OCI-M1 (cell line): ENCODE measurements at places on chromosomes 6 and 20.
A peak's percentile ranks its signal among the peaks of the same experiment; 100 is the strongest.

DNA sequence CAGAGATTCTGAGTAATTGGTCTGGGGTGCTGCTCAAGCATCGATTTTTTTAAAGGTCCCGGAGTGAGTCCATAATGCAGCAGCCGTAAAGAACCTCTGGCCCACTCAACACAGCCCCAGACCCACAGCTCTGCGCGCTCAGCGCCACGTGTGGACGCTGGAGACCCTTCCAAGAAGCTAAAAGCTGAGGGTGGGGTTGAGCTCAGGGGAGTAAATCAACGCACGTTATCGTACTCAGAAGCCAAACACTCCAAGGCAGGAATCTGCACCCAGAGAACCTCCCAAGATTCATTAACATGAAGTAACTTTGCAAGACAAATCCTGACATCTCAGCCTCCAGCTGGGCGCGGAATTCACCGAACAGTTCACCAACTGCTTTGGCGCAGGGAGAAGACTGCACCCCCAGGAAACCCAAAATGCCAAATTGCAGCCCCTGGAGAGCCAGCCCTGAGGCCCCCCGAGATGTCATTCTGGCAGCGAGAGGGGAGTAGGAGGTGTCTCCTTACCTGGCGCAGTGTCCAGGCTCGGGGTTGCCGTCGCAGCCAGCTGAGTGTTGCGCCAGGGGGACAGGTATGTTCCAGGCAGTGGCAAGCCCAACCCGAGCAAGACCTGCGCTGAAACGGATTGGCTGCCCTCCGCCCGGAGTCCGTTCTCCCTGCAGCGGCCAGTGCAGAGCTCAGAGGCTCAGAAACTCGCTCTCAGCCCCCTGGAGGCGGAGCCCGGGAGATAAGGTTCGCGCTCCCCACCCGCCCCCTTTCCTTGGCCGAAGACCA lies at the start of gene COL21A1:
COL21A1 (minus strand) TSS at position 700 of the 773 bp plus-strand sequence. CDS start 64,962 bp downstream, outside the sequence.
- DNase-seq: no peak

DNA sequence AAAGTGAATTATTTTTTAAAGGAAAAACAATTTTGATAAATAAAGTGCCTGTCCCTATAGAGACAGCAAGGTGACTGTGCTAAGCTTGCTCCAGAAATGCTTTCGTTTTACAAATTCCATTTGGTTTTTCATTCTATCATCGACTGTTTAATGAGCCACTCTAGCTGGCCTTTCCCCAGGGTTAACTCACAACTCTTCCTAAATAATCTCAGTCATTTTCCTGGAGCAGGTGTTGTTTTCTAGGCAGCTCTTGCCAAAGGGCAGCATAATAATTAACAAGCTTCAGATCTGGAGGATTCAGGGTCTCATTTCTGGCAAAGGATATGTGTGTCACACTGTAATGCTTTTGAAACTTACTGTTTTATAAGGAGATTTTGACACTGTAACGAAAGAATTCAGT lies 184.2 kb downstream of the KHDC1L start:
- no peak for DNase-seq

GRCh38 chr6:134357022-134357487 lies 39.1 kb upstream of the SGK1 start:
- no peak for DNase-seq

DNA sequence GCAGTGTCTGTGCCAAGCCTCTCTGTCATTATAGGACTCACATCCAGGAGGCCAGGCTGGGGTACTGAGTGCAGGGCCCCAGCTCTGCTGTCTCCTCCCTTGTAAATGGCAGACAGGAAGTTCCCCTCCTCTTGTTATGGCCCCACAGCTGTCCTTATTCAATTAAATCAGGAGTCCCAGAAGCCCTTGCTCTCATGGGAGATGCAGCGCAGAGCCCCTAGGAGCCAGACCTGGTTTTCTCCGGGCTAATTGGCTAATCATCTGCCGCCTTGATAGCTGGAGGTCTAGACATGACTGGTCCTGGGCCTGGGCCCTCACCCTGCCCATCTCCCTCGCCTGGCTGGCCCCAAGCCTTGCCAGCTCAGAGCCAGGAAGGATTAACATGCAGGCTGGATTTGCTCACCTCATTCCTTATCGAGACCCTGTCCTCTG lies 172.0 kb downstream of the VEGFA start:
- DNase-seq: no peak

- peak; percentile 74 for DNase-seq
These were observed 143.6 kb upstream of the ZNF184 start for GRCh38 chr6:27616328-27617045.

GRCh38 chr20:23631981-23632710 lies 5.6 kb downstream of the CST3 start:
- DNase-seq: no peak

DNA sequence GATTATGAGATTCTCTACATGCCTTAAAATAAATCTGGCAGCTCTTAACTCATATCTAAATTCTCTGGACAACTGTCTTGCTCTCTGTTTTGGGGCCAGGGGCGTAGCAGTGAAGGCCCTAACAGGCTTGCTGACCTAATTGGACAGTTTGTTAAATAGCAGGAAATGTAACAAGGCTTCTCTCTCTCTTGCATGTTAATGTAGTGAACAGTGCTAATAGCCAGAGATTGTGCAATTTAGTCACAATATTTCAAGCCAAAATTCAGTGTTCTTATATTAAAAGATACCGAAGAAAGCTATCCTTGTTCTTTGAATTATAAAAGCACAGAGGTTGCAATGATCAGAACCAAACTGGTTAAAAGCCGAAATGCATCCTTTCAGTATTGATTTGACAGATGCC lies 3.0 kb downstream of the PPP1R3D start:
- DNase-seq: no peak

DNA sequence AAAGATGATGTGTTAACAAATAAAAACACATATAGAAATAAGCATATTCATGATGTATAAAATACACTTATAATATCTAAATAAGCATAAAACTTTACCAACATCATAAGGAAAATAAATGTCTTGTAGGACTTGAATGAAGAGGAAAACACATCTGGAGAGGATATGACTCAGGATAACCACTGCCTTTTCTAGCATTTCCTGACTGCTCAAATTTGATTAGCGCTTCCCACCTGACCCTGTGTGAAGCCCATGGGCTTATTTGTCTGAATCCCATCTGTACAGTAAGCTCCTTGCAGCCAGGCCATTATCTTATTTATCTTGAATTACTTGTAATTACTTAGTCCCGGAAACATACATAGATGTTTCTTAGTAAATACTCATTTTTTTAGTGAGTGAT lies 608.6 kb downstream of the COL12A1 start:
- DNase-seq: no peak

DNA sequence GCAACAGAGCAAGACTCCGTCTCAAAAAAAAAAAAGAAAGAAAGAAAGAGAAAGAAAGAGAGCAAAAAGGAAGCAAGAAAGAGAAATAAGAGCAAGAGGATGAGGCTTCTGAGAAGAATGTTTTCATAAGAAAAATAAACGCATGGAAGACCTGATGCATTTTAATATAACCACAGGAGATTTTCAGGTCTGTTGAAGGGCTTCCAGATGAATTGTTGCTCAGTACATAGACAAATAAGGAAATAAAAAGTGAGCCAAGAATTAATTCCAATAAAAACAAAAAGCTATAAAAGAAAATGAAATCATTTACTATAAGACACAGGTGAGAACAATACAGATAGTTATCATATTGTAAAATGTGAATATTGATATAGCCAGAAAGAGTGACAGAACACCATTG lies 43.5 kb downstream of the PERP start:
- DNase-seq: no peak

DNA sequence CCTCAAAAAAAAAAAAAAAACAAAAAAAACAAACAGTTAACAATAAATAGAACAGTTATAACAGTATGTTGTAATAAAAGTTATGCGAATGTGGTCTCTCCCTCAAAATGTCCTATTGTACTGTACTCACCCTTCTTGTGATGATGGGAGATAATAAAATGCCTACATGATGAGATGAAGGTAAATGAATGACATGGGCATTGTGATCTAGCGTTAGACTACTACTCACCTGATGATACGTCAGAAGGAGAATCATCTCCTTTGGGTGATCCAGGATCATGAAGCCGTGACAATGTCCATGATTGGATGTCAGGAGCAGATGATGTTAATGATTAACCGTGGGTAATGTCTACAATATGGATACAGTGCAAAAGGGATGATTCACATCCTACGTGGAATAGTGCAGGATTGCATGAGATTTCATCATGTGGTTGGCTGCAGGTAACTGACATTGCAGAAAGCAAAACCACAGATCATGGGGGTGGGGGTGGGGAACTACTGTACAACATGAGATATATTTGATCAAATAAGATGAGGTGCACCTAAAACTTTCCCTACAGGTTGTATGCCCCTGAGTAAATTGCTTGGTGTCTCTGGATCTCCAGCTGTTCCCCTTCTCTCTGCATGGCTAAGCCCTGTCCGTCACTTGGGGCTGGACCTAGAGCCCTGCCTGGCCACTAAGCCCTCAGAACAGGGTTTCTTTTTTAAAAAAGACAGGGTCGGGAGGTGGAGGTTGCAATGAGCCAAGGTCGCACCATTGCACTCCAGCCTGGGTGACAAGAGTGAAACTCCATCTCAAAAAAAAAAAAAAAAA lies 6.2 kb upstream of the RBCK1 start:
- DNase-seq: peak; percentile 95

DNA sequence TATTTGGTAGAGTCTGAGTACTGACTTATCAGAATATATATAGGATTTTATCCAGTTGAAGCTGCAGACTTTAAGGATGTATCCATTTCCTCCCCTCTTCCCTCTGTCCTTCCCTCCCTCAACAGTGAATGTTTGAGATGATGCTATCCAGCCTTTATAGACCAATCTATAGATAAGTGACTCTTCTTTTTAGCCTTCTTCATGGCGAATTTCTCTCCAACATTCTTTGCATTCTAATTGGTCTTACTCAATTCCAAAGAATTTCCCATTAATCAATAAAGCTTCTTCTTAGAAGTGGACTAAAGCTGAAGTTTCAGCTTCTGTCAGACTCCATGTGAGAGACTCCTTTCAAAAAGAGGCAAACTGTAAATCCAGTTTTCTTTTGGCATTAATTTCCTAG lies 99.3 kb downstream of the AIG1 start:
- DNase-seq: no peak

DNA sequence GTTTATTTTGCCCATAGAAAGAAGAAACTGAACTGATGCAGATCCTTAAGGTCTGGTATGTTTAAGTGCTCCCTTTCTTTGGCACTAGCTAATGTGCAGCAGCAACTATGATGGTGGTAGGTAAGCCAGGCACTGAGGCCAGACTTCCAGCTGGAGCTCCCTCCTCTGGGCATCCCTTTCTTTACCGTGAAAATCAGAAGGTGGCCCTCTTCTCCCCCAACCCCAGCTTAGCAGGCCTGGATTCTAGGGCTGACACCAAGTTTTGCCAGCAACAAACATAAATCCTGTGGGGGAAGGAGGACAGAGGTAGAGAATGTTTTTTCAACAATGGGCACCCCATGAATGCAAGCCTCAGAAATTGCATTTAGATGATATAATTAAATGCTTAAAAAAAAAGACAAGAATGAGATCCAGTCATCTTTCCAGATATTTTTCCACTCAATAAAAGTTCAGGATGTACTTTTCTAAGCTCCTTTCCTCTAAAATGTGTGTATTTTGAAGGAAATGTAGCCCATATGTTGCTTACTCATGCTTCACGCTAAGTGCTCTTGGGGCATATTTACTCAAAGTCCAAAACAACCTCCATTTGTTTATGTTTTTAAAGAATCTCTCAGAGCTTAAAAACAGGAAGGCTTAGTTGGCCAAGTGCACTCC lies 123.9 kb upstream of the NXT1 start:
- DNase-seq: no peak

DNA sequence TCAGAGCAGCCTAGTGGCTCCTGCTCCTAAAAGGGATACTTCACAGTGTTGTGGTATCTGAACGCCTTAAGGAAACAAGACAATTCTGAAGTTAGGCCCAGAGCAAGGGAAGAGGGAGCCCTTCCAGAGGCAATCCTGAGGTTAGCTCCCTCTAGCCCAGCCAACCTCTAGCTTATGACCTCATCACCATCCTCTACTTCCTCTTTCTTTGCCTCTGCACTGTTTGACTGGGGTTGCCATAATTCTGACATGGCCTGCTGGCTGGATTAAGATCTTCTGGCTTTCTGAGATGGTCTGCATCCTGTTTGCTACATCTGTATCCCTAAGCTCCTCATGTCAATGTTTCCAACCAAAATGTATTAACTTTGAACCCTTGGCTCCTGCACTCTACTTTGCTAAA lies 23.3 kb upstream of the BMP2 start:
- DNase-seq: peak; percentile 68

- no peak for DNase-seq
These were observed 234.5 kb upstream of the THEMIS start for GRCh38 chr6:128135325-128135724.

- no peak for DNase-seq
These were observed 67.9 kb downstream of the STK35 start for GRCh38 chr20:2169456-2170088.

DNA sequence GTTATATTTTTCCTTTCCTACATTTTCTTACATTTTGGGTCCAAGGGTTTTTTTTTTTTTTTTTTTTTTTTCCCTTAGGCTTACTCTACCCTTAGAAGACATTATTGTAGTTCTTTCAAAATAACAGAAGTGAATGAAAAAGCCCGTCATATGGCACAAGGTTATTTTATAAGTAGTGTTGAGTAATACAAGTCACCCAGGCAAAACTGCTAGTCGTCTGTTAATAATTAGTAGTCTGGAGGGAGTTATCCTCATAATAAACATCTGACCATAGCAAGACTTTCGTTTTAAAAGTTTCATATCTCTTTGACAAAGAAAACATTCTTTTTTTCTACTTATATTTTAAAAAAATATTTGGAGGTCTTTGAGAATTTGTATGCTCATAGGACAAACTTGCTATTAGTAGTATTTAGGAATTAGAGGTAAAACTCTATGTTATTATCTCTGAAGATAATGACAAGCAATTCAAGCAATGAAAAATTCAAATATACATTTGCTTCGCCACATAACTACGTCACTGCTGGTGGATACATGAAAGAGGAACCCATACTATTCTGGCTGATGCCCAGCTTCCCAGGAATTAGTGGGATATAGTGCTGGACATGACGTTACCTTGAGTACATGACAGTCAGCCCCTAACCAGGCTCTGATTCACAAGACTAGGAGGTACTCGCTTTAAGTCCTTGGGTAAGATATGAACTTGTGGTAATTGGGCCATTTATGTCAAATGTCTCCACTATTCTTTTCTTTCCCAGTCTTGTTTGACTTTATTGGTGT lies 532.8 kb downstream of the GRIK2 start:
- DNase-seq: no peak

DNA sequence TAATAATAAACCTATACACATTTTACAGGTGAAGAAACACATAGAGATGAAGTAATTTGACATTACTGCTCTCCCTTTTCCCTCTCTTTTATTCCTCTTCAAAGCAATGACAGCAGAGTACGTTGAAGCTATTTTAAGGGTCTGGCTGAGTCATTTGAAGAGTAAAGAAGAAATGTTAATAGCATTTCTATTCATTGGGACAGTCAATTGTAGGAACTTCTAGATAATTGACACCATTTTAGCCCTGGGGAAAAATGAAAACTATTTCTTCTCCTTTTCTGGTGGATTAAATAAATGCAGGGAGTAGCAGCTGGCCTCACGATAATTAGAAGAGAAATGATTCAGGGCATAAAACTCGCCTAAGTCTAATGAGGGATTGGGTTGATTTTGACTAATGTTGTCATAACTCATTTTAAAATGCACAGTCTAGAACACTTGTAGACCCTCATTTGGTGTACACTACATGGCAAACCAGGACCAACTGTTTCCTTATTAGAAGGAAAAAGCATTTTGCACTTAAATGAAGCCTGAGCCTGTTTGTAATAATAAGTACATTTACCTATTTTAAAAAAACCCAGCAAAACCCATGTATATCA lies 48.1 kb downstream of the RIPOR2 start:
- no peak for DNase-seq
